ENCODE measurements at places on chromosomes 13 and 19. TPM values are rescaled to one million over a fixed set of nuclear protein-coding genes. Genes with fewer than 3 reads are reported as not detected.

The SIGLEC11 gene
- total RNA-seq: not detected

The OPA3 gene
- total RNA-seq: 10.1 TPM

The SYT3 gene
- total RNA-seq: 20.1 TPM

The CEACAM19 gene
- 2.9 TPM for total RNA-seq

The LSM7 gene
- total RNA-seq: 245 TPM

The F7 gene
- 0.26 TPM for total RNA-seq

The GARIN5A gene
- total RNA-seq: 8.2 TPM

The SYNGR4 gene
- total RNA-seq: not detected

DNA sequence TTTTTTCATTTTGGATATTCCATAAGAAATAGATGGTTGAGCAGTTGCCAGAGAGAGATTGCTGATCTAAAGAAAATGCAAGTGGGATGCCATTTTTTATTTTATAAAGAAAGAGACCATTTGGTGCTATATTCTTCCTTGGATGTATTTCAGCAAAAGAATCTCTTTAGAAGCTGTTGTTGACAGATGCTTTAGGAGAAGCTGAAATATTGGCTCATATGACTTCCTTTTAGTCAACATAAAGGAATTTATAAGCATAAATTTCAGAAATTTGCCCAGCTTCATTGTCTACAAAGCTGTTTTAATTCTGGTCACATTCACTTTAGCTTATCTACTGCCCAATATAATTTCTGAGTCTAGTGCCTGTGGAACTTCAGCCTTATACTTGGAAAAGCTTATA is 36.9 kb downstream of the POLR1D start:
- no peak for DNase-seq

GRCh38 chr13:43085545-43085944 is 62.2 kb downstream of the DNAJC15 start:
- no peak for DNase-seq

- DNase-seq: no peak
These were observed 11.1 kb downstream of the GRAMD1A start for GRCh38 chr19:35011091-35011689.

DNA sequence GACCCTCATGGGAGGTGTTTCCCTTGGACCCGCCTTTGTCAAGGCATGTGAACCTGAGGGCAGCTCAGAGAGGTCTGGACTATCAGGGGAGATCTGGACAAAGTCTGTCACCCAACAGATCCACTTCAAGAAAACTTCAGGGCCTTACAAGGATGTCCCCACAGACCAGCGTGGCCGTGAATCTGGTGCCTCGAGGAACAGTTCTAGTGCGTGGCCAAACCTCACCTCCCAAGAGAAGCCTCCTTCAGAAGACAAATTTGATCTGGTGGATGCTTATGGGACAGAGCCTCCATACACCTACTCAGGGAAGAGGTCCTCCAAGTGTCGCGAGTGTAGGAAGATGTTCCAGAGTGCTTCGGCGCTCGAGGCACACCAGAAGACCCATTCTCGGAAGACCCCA is 11.5 kb downstream of the ZSCAN22 start:
- DNase-seq: no peak

DNA sequence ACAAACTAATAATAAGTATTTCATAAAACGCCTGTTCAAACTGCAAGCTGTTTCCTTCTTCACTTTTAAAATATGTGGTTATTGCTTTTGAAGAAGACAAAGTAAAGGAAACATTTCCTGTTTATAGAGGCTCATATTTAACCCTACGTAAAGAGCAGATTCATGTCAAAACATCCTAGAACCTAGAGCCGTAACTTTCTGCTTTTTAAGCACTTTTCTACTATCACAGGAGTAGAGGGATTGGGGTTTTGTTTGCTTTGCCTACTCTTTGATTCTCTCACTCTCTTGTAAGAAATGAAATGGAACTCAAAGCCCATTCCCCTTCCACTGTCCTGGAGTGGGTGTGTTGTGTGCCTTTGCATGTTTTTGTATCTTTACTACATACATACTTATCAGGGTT is 54.0 kb upstream of the GPR183 start:
- DNase-seq: no peak

- DNase-seq: no peak
These were observed 967 bp downstream of the DBP start for GRCh38 chr19:48635966-48636858.

GRCh38 chr19:44746946-44747738 is 1.4 kb upstream of the BCL3 start:
- peak; percentile 84 for DNase-seq

- DNase-seq: no peak
These were observed 59.4 kb downstream of the ZNF708 start for GRCh38 chr19:21269813-21270212.

DNA sequence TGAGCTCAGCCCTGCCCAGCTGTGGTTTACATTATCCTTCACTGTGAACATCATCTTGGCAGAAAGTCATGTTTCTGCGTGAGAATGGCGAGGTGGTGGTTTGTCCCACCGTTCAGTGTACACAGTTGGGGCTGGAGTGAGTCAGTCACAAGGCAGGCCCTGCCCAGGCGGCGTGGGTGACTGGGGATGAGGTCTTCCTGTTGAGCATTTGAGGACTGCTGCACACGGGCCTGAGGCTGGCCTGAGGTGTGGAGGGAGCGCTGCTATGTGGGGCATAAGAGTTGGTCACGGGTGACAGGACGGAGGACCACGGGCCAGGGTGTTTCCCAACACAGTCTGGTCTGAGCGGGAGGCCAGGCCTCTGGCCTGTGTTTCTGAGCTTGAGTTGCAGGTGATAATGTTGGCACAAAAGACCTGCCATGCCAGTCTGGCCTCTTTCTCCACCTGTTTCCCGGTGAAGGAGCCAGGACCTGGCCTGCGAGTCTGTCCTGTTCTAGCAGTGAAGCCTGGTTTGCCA is 13.4 kb upstream of the C19orf33 start:
- no peak for DNase-seq

- peak; percentile 29 for DNase-seq
These were observed 7.9 kb downstream of the PDX1 start for GRCh38 chr13:27927444-27928352.

DNA sequence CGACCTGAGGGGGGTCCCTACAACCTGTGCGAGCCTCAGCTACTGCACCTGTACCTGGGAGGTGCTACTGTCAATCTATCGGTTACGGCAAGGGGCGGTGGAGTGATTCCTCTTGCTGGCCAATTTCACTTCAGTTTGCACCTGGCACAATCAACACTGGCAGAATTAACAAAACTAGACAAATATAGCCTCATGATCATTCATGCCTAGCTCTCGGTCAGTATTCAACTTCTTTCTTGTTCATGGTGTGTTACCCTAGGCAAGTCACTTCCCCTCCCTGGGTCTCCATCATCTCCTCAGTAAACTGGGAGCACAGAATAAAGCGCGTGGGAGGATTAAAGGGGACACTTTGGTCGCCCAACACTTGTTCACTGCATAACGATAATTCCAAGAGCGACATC is 618 bp downstream of the HAUS8 start:
- DNase-seq: no peak

GRCh38 chr19:42850981-42851717 is 28.4 kb downstream of the PSG1 start:
- no peak for DNase-seq

GRCh38 chr19:58196901-58197616 is 14.2 kb downstream of the ZNF274 start:
- DNase-seq: no peak

DNA sequence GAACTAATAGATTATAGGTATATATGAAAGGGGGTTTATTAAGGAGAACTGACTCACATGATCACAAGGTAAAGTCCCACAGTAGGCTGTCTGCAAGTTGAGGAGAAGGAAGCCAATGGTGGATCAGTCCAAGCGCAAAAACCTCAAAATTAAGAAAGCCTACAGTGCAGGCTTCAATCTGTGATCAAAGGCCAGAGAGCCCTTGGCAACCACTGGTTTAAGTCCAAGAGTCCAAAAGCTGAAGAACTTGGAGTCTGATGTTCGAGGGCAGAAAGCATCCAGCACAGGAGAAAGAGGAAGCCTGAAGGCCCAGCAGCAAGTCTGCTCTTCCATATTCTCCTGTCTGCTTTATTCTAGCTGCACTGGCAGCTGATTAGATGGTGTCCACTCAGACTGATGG is 721.3 kb upstream of the PCDH9 start:
- DNase-seq: no peak

- DNase-seq: no peak
These were observed 86.5 kb upstream of the ABCC4 start for GRCh38 chr13:95387733-95388207.

- no peak for DNase-seq
These were observed 65.0 kb upstream of the GTF2F2 start for GRCh38 chr13:45055198-45055901.

GRCh38 chr19:3466635-3467034 is 13.7 kb downstream of the SMIM24 start:
- no peak for DNase-seq

GRCh38 chr19:19538785-19539166 is 711 bp downstream of the CILP2 start:
- peak; percentile 22 for DNase-seq

GRCh38 chr13:49042476-49042875 is 66.8 kb downstream of the FNDC3A start:
- DNase-seq: no peak

GRCh38 chr19:48325265-48325910 is at the start of gene EMP3:
Gene EMP3, plus strand, starts transcription at chr19:48325552. Its CDS starts 1,293 bp downstream, at chr19:48326845.
- peak; percentile 78 for DNase-seq

DNA sequence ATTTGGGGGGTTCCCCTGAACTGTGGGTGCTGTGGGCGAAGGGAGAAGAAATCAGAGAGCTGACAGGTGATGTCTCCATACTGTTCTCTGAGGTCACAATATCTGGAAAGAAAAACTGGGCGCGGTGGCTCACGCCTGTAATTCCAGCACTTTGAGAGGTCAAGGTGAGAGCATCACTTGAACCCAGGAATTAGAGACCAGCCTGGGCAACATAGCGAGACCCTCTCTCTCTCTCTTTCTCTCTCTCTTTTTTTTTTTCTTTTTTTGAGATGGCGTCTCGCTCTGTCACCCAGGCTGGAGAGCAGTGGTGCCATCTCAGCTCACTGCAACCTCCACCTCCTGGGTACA is 21.9 kb downstream of the IQCN start:
- DNase-seq: no peak

GRCh38 chr19:28504139-28504538 is 708.8 kb downstream of the UQCRFS1 start:
- DNase-seq: no peak

- peak; percentile 80 for DNase-seq
These were observed 8.4 kb downstream of the EGLN2 start for GRCh38 chr19:40807147-40808020.

DNA sequence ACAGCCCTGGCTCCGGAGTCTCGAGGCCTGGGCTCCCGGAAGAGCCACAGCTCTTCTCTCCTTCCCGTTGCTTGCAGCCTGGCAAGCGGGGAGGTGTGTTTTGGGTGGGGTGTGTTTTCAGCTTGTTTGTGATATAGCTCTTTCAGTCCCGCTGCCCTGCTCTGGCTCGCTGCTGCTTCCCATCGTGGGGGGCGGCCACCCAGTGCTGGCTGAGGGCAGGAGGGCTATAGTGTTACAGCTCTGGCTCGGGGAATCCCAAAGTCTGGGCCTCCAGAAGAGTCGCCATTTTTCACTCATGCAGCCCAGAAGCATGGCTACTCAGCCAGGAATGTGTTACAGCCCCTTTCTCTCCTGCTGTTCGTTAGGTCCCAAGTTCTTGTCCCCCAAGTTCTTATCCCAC is 2.2 kb upstream of the ZNF256 start:
- DNase-seq: no peak

GRCh38 chr19:2610637-2611482 is 91.6 kb downstream of the GNG7 start:
- DNase-seq: peak; percentile 98

DNA sequence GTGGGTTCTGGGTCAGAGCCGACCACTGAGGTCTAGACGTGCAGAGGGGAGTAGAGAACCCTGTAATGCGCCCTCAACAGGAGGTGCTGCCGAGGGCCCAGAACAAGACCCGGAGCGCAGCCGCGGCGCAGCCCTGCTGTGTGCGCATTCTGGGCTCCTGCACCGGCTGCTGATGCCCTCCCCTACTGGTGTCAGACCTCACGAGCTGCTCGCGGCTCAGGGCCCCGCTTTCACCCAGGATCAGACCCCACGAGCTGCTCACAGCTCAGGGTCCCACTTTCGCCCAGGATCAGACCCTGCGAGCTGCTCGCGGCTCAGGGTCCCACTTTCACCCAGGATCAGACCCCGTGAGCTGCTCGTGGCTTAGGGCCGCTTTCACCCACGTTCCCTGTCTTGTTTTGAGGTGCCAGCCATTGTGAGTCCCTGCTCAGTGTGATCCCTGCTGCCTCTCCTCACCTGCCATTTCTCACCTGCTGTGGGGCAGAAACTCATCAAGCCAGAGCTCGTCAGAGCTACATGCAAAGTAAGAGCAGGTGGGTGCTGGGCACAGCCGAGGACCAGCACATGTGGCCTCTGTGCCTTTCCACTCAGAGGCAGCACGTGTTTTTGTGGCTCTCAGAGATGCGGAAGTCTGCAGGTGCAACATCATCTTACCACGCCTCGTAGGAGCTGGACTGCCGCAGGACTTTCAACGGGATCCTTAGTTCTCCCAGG is 47.0 kb upstream of the C13orf46 start:
- DNase-seq: no peak

- DNase-seq: no peak
These were observed 121.8 kb upstream of the WASF3 start for GRCh38 chr13:26435646-26436045.

DNA sequence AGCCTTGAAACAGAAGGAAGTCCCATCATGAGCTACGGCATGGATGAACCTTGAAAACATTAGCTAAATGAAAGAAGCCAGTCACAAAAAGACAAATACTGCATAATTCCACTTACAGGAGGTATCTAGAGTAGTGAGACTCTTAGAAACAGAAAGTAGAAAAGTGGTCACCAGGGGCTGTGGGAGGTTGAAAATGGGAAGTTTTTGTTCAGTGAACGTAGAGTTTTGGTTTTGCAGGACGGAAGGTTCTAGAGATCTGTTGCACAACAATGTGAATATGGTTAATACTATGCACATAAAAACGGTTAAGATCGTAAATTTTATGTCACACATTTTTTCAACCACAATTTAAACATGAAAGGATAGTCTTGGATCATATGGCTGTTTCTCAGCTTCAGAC is 11.9 kb upstream of the SLC10A2 start:
- no peak for DNase-seq

DNA sequence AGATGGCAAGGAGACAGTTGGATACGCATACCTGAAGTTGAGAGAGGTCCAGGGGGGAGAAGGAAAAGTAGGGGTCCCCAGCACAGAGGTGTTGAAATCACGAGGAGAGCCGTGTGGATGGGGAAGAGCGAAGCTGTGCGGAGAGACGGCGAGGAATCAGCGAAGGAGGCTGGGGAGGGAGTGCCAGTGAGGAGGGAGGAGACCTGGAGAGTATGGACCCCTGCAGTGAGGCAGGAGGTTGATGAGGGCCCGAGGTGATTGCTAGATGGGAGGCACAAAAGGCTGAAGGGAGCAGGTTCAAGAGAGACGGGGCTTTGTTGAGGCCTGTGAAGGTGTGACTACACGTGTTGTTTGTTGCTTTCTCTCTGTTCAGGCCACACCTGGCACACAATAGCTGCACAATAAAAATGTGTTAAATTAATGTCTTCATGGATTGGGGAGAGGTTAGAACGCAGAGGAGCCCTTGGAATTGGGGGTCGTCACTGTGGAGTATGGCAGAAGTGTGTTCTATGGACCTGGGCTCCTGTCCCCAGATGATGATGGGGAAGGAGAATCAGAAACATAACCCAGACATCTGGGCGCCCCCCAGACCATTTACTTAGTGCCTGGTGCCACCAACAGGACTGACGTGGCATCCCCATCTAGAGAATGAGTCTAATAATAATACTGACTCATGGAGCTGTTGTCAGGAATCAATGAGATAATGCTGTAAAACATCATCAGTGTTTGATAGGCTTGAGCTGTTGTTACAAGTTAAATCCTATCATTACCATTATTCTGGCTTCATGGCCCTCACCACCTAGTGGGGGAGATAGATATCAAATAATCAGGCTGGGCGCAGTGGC is 137.5 kb downstream of the SIPA1L3 start:
- no peak for DNase-seq
